ENCODE measurements at places on chromosomes 3 and 15.

GRCh38 chr3:151016478-151016795, 43.9 kb upstream of the CLRN1 start:
- DNase-seq: no peak

DNA sequence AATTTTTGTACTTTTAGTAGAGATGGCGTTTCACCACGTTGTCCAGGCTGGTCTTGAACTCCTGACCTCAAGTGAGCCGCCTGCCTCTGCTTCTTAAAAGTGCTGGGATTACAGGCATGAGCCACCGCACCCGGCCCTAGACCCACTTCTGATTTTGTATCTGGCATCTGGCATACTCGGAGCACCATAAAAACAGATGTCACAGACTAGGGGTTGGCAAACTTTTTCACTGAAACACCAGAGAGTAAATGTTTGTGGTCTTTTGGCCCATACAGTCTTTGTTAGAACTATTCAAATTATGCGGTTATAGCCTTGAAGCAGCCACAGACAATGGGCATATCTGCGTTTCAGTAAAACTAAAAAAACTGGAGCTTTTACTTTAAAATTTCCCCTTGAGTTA, 110.7 kb downstream of the TJP1 start:
- no peak for DNase-seq

- no peak for DNase-seq
These were observed 1.7 kb downstream of the CMTM8 start for GRCh38 chr3:32240159-32240545.

- no peak for DNase-seq
These were observed 5.8 kb downstream of the ZNF80 start for GRCh38 chr3:114231616-114232015.

DNA sequence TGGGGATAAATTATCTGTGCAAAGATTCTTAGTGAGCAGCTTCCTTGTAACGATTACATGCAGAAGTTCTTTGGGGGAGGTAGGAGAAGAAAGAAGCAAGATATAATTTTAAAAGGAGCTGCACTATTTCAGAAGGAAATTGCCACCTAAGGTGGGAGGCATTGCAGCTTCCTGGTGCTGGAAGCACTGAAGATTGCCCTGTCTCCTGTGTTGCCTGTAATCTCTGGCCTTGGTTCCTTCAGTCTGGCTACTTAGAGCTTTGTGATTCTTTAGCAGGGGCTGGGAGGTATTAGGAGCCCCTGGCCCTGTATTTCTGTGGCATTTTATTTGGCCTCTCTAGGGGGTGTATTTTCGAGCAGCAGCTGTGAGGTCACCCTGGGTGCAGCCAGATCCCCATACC, 35.5 kb downstream of the CACNA2D3 start:
- no peak for DNase-seq

GRCh38 chr3:143266927-143267326, 147.4 kb downstream of the CHST2 start:
- no peak for DNase-seq

- DNase-seq: no peak
These were observed 624 bp downstream of the BRK1 start for GRCh38 chr3:10116138-10116460.

DNA sequence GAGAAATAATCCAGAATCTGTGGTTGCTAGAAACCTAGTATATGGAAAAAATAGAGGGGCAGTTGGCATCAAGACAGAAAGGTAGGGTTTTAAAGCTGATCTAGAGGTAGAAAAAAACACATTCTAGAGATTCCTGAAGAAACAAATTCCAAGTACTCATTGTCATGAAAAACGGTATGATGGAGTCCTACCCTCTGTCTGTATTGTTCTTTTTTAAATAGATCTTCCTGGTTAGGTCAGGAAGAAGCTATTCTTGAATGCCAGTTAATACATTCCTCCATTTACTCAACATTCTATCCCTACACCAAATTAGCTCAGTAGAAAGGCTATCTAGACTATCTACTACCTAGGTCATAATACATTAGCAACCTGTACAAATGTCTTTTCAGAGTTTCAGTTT, 364.7 kb downstream of the FHIT start:
- no peak for DNase-seq

DNA sequence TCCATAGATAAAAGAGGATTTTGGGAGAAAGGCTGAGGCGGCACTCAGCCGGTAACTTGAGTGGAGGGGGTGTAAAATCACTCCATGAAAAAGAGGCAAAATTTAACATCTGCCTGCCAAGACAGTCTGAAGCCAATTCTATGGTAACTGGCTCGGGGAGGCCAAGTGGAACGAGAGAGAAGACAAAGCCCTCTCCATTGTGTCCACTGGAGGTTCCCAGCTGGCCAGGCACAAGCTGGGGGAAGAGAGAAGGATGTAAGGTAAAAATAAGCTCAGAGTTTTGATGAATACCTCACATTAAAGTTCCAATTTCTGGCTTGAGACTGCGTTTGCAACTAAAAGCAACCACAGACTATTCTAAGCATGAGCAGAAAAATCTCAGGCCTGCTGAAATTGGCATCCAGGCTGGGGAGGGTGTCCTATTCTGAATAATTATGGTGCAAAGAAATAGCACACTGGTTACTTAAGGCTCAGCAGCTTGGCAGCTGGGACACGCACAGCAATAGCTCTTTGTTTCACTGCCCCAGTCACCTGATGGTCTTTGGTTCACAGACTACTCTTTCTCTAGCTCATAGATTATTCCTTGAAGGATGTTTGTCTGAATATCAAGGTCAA, 48.8 kb downstream of the CHRD start:
- DNase-seq: no peak

DNA sequence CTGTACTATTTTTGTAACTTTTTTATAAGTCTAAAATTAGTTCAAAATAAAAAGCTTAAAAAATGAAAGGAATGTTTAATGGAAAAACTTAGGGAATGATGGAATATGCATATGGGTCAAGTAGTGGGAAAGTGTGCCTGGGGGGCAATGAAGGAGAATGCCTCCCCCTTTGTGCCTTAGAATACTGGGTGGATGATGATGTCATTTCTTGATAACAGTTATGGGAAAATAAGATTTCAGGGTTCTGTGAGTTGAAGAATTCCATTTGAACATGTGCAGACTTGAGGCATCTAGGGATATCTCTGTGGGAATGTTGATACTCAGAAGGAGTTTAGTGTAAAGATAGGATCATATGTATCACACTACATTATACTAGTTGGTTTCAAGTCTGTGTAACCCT, 13.8 kb downstream of the WDR93 start:
- no peak for DNase-seq

DNA sequence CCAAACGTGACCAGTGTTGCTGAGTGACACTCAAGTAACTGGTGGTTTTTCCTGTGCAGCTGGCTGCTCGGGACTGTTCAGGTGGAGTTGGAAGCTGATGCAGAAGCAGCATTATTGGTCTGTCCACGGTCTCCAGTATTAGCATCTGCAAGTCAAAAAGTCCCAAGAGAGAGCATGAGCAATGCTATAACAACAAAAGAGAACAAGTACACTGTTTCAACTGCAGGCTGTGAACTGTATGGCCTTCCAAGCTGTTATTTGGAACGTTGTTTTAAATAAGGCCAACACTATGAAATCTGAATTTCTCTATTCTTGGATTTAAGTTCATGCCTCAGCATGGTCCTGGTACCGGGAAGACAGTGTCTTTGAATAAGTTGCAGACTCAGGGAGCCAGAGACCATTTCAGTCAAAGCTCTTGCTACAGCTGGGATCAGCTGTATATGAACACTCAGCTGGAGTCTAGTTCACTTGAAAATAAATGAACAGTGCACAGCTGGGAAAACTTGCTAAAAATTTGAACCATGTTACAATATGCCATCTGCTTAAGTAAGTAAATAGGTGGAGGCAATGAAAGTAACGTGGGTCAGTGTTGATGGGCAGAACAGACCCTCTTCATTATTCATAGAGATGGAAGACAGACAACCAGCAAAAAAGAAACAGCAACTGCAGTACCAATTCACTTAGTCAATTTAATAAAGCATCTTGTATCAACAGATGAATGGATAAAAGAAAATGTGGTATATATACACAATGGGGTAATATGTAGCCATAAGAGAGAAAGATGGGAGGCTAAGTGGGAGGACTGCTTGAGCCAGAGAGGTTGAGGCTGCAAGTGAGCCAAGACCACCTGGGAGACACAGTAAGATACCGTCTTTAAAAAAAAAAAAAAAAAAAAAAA, 45.1 kb downstream of the NR1I2 start:
- no peak for DNase-seq

DNA sequence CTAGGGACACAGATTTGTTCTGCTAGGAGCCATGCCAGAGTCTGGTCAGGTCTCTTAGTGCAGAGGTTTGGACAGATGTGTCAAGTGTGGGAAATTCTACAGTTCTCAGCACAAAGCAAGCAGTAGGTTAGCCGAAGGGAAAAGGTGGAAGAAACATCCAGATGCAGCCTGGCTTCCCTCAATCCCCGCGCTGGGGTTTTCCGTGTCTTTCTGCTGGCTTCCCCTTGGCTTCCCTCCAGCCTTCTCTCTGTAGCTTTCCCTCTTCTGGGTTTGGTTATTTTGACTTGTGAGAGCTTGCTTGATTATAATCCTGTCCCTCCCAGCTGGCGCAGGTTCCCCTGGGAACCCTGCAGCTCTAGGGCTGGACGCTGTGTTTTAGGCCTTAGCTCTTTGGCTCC, 4.1 kb downstream of the TF start:
- DNase-seq: no peak

DNA sequence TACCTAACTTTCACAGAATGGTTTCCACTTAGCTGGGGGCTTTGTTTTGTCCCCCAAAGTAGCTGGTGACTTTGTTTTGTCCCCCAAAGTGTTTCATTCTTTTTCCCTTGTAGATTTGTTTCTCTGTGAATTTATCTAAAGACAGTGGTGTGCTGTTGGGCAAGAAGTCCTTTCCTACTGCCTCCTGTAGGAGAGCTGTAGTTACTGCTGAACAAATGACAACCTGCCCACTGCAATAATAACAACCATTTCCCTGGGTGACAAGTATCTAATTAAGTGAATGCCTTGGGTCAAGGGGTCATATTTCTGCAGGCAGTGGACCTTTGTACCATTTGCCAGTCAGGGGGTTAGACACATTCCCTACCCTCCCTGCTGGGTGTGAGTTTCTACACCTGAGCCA, 125.4 kb upstream of the BFSP2 start:
- DNase-seq: no peak

GRCh38 chr15:78210349-78210717, 24.0 kb downstream of the ACSBG1 start:
- DNase-seq: no peak

DNA sequence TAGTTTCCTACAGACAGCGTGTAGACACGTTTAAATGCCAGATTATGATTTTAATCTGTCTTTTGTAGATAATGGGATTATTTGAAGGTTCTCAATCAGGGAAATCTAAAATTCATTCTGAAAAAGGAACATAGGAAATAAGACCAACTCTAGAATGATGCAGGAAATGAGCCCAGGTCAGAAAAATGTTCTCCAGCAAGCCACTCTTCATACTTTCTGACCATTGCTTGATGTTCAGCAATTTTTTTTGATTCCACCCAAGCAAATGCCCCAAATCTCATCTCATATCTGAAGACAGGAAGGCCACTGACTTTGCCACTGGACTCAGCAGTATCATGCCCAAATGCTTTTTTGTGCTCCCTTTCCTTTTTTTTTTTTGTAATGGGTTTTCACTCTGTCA, 373.4 kb downstream of the LPP start:
- DNase-seq: no peak

DNA sequence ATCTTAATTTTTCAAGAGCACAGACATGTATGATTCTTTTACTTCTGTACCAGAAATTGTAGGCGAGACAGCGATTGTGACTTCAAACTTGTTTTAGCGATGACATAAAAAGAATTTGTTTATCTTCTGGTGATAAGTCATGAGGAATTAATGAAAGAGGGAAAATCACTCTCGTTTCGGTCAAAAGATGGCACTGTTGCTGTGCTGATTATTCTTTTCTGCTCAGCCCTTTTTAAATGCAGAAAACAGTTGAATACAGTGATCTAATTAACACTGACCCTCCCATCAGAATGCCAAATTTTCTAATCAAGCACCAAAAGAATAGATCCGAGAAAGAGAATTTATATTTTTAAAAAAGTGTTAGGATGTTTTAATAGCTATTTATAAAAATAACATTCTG, 52.6 kb downstream of the NSUN3 start:
- DNase-seq: no peak

DNA sequence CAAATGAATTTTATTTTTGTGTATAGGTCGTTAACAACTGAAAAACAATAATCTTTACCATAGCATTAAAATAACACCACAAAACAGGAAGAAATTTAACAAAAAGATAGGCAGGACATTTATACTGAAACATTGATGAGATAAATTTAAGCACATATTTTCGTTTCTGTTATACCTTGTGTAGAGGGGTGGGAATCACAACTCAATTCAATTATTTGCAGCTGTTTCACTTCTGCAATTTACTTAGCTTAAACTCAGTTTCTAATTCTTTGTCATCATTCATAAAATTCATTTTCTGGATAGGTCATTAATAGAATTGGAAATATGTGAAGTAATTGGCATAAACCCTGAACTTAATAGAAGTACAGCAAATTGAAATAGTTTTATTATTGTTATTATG, 42.3 kb downstream of the TP63 start:
- DNase-seq: no peak

GRCh38 chr15:81002009-81002330, 1.2 kb downstream of the TLNRD1 start:
- DNase-seq: no peak

DNA sequence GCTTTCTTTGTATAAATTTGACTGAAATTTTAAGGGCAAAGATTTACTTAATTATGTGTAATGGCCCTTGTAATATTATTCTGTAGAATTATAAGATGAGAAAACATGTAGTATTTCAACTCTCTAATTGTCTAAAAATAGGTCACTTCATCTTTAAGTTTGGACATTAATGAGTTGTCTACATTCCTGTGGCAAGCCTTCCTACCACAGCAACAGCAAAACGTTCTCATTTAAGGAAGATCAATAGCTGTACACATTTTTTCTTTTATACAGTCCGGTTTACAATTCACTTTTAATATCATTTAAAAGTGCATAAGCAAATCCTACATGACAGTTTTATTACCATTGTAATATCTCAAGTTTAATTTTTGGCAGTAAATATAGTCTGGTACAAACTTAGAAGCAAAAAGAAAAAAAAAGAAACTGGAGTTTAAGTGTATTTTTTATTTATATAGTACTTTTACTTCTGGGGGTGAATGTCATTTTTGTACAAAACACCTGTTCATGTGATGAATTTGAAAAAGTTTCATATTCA, 501.8 kb downstream of the ZPLD1 start:
- no peak for DNase-seq

GRCh38 chr3:99474776-99475175, 163.6 kb upstream of the COL8A1 start:
- no peak for DNase-seq

DNA sequence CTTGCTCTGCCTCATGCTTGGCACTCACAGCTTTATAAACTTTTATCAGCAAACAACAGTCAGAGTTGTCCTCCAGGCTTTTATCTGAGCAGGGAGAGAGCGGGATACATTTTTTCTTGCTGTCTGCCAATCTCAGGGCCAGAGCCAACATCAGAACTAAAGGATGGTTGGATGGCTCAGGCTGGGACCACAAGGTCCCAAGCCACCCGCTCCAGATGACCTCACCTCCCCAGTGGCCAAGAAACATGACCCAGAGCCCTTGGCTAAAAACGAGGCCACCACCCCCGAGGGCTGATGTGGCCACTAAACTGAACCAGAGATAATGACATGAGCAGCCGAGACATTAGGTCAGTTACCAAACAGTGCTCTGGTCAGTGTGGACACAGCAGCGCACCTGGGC, 18.8 kb upstream of the SPATA12 start:
- DNase-seq: no peak

Data from stimulated activated CD8-positive, alpha-beta memory T cell treated with anti-CD3 and anti-CD28 coated beads, Interleukin-4, amount 100 ng/mL, for 1 hour (primary cell).